ENCODE measurements at places on chromosomes 3 and 15.
A peak's percentile ranks its signal among the peaks of the same experiment; 100 is the strongest.

DNA sequence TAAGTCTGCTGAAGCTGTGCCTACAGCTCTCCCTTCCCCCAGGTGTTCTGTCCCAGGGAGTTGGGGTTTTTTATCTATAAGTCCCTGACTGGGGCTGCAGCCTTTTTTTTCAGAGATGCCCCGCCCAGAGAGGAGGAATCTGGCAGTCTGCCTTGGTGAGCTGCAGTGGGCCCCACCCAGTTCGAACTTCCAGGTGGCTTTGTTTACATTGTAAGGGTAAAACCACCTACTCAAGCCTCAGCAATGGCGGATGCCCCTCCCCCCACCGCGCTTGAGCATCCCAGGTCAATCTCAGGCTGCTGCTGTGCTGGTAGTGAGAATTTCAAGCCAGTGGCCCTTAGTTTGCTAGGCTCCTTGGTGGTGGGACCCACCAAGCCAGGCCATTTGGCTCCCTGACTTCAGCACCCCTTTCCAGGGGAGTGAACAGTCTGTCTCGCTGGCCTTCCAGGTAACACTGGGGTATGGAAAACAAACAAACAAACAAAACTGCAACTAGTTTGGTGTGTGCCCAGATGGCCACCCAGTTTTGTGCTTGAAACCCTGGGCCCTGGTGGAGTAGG is 189.4 kb downstream of the MFSD1 start:
- DNase-seq = no peak

- no peak for DNase-seq
Observed at GRCh38 chr3:125028657-125029056, 27.1 kb downstream of the HEG1 start.

- DNase-seq = peak; percentile 53
Observed at GRCh38 chr15:68818066-68818768, 2.5 kb downstream of the ANP32A start.

GRCh38 chr3:194872669-194872977 is 186.9 kb downstream of the FAM43A start:
- no peak for DNase-seq

- DNase-seq = no peak
Observed at GRCh38 chr15:95994418-95994817, 336.1 kb upstream of the NR2F2 start.

DNA sequence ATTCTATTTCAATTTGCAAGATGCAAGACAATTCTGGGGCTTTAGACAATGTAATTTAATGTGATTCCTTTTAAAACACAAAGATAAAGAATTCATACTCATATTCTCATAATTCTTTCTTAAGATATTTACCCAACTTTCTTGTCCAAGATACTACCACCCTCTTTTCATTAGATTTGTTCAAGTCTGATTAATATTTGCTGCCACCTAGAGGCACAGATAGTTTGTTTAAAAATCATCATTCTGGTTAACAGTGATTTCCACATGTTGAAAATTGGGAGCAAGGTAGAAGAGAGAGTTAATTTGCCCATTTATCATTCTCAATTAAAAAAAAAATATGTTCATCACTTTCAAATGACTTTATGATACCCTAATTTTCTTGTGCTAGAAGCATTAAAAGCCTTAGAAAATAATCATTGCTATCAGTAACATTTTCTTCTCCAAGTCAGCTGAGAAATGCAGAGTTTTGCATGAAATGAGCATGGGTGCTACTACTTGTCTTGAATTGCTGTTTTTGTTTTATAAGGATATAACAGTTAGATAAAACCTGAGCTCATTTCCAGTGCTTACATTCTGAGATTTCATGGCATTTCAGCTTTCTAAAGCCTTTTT is 11.6 kb downstream of the TAMM41 start:
- DNase-seq = peak; percentile 43

GRCh38 chr15:98787936-98788757 is 139.8 kb downstream of the IGF1R start:
- no peak for DNase-seq

- DNase-seq = peak; percentile 64
Observed at GRCh38 chr15:52527911-52528563, 643 bp downstream of the MYO5A start.

- no peak for DNase-seq
Observed at GRCh38 chr15:101731746-101732145, 7.5 kb upstream of the TARS3 start.

- no peak for DNase-seq
Observed at GRCh38 chr3:42688487-42689420, 3.4 kb downstream of the KLHL40 start.

DNA sequence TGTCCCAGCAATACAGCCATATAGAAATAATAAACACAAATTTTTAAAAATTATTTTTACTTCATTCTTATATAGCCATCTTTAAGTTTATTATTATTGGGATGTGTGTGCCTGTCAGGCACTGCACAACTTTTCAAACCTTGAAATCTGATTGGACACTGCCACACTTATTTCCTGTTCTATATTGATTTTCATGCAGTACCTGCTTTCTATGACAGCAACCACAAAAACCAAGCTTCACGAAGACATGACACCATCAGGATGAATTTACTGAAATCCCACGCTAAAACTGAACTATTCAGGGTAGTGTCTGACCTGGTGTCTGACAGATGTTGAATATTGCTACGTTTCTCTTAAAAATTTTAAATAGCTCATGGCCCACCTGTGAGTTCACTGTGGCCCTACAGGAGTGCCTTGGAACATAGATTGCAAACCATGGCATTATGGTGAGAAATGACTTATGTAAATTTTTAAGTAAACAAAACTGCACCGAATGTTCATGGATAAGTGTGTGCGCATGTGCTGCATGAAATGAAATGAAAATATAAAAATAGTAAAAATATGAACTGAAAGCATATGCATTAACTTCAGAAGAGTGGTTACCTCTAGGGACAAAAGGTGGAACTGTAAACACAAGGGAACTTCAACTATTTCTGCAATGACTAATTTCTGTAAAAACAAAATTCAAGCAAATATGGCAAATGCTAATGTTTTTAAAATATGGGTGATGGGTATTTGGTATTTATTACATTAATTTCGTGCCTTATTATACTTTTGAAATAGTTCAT is 152.3 kb downstream of the ZBTB20 start:
- no peak for DNase-seq

DNA sequence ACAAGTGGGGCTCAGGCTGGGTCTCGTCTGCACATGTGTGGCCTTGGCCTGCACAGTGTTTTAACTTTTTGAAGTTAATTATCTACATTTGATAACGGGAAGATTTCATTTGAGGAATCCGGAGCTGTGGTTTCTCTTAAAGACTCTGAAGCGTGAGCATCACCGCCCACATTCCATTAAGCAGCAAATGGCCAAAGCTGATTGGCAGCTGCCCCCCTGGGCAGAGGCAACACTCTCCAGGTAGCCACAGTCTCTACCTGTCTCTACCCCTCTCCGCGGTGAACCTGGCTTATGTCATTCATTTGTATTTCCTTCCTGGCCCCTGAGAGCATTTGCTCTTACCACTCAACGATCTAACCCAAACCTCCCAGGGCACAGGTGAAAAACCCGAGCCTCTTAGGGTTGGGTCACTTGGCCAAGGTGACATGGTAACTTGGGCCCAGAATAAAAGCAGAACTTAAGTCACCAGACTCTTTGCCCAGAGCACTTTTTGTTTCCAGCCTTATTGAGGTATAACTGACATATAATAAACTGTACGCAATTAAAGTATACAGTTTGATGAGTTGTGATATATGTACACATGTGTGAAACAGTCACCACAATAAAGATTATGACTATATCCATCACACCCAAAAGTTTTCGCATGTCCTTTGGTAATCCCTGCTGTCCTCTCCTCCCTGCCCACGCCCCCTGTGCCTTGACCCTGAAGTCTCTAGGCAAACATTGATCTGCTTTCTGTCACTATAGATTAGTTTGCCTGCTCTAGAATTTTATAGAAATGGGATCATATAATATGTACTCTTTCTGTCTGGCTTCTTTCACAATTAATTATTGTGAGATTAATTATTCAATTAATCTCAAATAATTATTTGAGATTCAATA is 245.7 kb upstream of the HES1 start:
- DNase-seq = no peak

DNA sequence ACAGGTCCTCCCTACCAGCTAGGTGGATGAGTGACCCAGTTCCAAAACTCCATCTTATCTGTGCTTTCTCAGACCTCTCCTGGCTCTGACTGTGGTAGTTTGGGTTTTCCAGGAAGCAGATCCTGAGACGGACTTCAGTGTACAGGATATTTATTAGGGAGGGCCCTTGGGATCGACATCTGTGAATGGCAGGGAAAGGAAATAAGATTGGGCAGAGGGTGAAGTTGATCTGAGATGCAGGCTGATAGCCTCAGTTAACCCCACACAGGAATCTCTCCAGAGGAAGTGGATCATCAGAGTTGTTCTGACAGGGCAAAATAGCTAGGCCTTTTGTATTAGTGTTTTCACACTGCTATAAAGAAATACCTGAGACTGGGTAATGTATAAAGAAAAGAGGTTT is 16.7 kb upstream of the MAPK6 start:
- DNase-seq = no peak

GRCh38 chr3:157465741-157466140 is 29.1 kb downstream of the PTX3 start:
- DNase-seq = no peak

GRCh38 chr15:60673918-60674558 is 195.1 kb upstream of the ICE2 start:
- DNase-seq = peak; percentile 85

GRCh38 chr15:100034191-100034590 is 301.0 kb upstream of the LYSMD4 start:
- no peak for DNase-seq

DNA sequence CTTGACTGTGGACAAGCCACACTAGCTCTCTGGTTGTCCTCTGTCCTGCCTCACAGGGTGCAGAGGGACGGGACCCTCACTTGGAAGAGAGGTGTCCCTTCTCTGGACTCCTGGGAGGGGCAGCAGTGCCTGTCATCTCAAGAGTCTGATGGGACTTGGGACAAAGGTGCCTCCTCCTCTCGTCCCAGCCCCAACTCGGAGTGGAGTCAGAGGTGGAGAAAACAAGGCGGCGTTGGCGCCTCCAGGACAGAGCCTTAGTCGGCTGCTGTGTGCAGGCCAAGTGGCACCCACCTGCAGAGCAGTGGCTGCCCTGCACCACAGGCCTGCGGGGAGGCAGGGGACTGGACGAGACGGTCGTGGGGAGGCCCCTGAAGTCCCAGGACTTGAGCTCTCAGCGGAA is 9.4 kb upstream of the SEC13 start:
- DNase-seq = no peak

GRCh38 chr3:32968920-32969389 is 17.5 kb downstream of the CCR4 start:
- DNase-seq = no peak

GRCh38 chr15:86002444-86002843 is 77.2 kb upstream of the AGBL1 start:
- DNase-seq = no peak

DNA sequence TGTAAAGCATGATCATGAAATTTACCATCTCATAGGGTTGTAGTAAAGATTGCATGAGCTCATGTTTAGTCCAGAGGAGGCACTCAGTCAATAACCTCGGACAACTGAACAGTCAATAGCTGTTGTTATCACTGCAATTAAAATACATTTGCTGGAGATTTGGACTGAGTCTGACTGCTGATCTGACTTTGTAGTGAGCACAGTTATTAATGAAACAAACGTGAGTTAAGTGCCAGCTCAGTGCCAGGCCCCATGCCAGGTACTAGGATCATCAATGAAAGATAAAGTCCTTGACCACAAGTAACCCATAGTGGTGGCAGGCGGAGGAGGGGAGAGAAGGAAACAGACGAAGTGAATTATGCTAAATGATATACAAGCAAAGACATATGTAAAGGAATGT is 43.7 kb upstream of the PRICKLE2 start:
- no peak for DNase-seq

DNA sequence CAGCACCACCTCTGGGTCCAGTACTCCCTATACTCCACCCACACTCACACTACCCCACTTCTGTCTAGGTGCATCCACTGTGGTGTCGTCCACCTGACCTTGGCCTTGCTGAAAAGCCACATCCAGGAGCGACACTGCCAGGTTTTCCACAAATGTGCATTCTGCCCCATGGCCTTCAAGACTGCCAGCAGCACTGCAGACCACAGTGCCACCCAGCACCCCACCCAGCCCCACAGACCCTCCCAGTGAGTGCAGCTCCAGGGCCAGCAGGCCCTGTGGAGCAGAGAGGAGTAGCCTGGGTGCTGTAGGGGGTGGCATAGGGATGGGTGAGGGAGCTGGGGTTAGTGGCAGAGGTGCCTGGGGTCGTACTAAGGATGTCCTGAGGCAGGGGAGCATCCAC is 19.4 kb upstream of the ALPK3 start:
- DNase-seq = no peak

DNA sequence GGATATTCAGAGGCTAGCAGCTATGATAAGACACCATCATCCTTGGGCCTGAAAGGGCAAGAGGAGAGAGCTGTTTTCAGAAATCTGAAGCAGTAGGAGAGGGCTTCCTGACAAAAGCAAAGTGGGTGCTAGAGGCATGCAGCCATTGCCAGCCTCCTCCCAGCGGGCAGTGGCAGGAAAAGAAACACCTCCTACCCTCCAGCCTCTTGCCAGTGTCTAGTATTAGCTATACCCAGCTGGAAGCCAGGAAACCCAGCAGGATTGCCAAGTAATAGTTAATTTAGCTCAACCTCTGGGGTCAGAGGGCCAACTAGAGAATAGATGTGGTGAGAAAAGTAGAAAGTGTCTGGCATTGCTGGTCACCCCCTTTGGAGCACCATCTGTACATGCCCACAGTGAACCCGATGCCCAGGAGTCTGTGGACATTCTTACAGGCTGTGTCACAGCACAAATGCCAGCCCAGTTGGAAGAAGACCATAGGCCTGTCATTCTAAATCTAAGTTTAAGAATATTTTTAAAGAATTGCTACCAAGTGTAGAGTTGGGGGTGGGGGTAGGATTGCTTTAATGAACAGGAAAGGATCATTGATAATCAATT is 85.3 kb downstream of the HCN4 start:
- DNase-seq = no peak

DNA sequence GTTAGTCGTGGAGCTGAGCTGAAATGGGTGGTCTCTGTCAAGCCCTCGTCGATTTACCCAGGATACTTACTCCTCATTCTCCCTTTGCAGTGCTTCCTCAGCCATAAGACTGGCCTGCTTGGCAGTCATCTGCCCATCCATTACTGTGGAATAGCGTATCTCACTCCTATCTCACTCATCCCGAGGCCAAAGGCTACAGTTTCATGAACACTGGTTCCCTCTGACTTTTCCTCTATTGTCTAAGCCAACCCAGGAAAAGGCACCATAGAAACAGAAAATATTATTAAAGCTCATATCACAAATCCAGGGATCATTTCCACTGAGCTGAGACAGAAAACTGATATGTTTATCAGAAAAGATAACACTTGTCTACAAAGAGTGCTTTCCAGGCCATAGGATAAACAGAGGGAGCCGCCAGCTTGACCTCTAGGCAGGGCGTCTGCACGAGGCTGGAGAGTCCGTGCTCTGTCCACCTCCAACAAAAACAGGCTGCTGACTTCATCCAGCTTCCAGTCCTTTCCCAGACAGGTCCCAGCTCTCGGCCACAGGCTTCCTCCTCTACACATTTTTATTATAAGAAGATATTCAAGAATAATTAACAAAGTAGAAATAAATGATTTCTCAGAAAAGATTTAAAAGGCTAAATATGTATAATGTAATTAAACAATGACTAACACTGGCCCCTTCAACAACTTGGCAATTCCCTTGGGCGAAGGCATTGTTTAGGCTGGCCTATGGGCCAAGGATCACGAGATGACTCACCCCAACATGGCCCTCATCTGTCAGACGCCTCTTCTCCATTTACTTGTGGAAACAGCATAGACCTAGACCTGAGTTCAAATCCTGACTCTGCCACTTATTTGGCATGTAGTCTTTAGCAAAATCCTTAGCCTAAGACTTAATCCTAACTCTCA is 27.4 kb upstream of the BOC start:
- no peak for DNase-seq

All from RKO (cell line).